ENCODE measurements at places on chromosomes 1 and 21.

- no peak for DNase-seq
These were observed 37.8 kb downstream of the LRRC71 start for GRCh38 chr1:156958247-156958714.

DNA sequence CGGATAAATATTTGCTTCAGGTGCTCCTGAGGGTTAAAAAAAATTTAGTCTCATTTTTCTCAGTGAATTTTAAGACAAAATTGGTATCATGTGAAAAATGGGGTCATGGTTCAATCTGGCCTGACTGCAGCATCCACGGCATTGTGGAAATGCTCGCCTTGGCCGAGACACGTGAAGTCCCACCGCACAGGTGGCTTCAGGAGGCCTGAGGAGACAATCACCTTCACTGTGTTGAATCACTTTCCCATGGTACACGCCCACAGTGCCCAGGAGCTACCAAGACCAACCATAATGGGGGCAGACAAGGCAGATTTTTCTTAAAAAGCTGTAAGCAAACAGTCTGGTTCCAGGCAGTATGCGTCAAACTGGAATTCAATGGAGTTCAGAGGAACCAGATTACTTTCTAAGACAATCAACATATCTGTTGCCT lies 11.0 kb upstream of the CPLANE2 start:
- no peak for DNase-seq

DNA sequence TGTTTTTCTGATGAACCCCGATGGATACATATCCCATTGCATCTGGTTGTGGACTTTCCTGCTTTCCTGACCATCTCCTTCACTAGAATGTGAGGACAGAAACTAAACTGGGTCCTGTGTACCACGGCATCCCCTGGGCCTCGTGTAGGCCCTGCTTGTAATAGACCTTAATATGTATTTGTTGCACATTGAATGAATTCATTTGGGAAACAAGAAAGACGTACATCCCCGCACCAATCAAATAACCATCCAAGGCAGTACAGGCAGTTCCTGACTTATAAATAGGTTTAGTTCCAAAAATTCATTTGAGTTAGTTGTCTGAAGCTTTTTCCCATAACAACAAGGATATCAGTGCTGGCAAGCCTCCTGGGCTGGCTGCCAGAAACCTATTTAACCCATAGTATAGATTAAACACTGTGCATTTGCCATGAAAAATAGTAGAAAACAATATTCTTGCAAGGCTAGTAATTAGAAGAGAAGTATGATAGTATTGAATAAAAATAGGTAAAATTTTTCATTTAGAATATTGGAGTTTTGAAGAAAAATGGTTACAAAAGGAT lies 81.8 kb upstream of the CD34 start:
- DNase-seq = no peak

- DNase-seq = no peak
These were observed 4.3 kb downstream of the PFKL start for GRCh38 chr21:44304011-44304616.

DNA sequence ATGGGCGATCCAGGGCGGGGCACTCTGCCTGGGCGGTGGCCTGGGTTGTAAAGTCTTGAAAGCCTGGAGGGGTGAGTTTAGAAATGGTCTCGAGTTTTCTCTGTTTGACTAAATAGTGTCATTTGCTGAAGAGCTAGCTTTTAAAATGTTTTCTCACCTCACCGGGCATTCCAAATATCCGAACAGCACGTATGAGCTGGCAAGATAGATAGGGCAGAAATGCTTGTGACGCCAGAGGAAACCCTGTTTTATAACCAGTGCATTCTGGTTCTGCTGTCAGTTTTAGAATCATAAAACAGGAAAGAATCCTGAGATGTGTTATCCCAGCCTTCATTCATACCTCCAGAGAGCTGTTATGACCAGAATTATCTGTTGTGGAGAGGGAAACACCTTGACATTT lies 725 bp downstream of the RTCA start:
- DNase-seq = no peak

All from lower leg skin (tissue), 4 donors.